Ascending aorta (tissue), 2 donors: ENCODE measurements at places on chromosomes 4 and X.
A peak's percentile ranks its signal among the peaks of the same experiment; 100 is the strongest.

GRCh38 chr4:99054428-99054994, 34.1 kb downstream of the ADH5 start:
- DNase-seq, result no peak

- DNase-seq, result no peak
Observed at GRCh38 chr4:43132010-43132582, 239.6 kb downstream of the GRXCR1 start.

DNA sequence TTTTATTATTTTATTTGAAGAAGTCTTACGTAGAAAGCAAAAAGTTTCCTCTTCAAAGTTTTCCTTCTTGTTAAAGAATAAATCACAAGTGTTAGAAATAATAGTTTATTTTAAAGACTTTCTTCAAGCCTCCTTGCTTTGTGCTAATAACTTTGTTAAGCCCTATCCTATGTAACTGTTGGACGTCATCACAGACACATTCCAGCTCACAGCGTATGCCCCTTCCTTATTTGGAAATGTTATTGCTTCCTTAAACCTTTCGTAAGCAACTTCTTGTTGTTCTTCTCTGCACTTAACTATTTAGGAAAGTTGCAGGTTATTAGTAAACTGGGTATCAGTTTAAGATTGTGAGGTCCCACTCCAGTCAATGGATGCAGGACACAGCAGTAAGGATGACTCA, 7.6 kb upstream of the SRD5A3 start:
- DNase-seq, result no peak

DNA sequence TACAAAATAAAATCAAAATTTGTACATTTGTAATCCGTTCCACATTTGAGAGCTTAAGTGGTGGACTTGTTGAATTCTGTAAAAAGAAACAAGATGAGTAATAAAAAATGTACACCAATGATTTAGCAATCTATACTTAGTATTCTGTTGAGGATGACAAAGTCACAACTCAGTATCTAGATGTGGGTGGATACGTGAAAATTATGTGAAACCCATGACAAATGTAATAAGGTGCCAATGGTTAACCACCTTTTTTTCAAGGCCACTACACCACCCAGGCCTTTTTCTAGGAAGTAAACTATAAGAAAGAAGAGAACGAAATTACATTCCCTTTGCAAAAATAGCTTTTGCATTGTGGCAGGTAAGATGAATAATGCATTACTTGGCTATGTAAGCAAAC, 77.0 kb downstream of the ATP8A1 start:
- DNase-seq, result no peak

GRCh38 chr4:149841686-149842085, 26.0 kb upstream of the IQCM start:
- DNase-seq, result no peak

DNA sequence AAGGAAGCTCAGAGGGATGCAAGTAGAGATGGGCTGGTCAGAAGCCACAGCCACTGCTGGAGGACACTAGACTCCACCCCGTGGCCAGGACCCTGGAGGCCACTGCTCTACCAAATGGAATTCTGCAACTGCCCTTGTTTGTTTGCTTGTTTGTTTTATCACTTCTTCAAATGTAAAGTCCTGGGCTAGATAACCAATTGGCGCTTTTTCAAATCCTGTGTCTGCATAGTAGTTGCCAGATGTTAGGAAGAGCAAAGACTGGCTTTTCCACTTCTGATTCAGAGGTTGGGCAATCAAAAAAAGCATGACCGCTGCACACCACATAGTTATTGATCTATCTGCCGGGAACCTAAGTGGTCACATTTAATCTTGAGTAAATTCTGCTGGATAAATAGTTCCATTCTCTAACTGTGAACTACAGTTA, 255.2 kb upstream of the SFRP2 start:
- no peak for DNase-seq

DNA sequence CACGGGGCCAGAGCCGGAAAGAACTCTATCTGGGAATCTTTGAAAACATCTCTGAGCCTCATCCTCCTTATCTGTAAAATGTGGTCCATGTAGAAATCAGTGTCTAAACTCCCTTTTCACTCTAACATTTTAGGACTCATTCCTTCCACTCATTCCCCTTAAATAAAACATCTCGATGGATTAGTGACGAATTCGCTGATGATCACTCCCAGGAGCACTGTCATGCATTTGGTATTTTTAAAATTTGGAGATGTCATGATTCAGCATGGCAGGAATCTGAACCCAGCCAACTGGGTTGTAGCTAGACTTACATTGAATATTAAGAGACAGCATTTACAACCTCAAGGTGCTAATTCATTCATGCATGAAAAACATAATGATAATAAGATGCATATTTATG, 88.1 kb downstream of the SPANXN3 start:
- no peak for DNase-seq

- no peak for DNase-seq
Observed at GRCh38 chr4:124863040-124863545, 150.6 kb upstream of the ANKRD50 start.

DNA sequence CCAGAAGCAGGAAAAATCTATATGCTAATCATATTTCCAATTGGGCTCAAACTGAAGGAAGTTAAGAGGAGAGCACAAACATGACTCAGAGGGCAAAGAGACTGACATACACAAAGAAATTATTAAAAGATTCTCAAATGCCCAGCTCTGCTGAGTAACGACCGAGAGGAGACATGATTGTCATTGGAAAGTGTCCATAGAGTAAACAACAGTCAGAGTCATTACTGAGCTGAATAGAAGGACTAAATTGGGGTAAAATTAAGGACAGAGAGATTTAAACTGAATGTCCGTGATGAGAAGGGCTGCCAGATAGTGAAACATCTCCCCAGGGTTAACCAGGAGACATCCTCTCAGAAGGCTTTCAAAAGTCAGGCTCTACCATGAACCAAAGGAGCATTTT, 111.2 kb upstream of the GALNT7 start:
- no peak for DNase-seq

- no peak for DNase-seq
Observed at GRCh38 chr4:10020871-10021652, at the start of gene SLC2A9. Gene SLC2A9, minus strand, starts transcription at chr4:10021497. Its CDS starts 68 bp downstream, at chr4:10021429.

GRCh38 chrX:39222346-39223113, 421.3 kb downstream of the MID1IP1 start:
- DNase-seq, result no peak

GRCh38 chrX:47174376-47174775, 19.3 kb upstream of the UBA1 start:
- DNase-seq, result no peak

GRCh38 chrX:17788956-17789562, 51.8 kb downstream of the SCML1 start:
- no peak for DNase-seq

- DNase-seq, result no peak
Observed at GRCh38 chrX:7904562-7904961, 22.7 kb downstream of the PNPLA4 start.

- no peak for DNase-seq
Observed at GRCh38 chr4:6777636-6778281, 4.8 kb upstream of the KIAA0232 start.

DNA sequence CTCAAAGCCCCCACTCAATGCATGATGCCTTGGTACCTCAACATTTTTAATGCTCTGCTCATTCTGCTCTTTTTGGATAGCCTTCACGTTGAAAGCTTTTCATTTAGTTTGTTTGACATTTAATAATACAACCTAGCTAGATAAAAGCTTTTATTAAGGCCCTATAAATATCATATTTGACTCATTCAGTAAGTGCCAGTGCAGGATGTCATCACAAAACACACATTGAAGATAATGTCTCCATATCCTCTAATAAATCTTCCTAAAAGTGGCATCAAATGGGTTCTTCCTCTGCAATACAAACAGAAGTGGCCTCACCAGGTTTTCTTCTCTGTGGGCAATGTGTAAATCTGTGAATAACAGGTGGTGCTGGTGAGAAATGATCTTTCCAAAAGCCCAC, 12.0 kb upstream of the PCYT1B start:
- no peak for DNase-seq

- DNase-seq, result no peak
Observed at GRCh38 chr4:8303485-8304281, 34.1 kb downstream of the HTRA3 start.

DNA sequence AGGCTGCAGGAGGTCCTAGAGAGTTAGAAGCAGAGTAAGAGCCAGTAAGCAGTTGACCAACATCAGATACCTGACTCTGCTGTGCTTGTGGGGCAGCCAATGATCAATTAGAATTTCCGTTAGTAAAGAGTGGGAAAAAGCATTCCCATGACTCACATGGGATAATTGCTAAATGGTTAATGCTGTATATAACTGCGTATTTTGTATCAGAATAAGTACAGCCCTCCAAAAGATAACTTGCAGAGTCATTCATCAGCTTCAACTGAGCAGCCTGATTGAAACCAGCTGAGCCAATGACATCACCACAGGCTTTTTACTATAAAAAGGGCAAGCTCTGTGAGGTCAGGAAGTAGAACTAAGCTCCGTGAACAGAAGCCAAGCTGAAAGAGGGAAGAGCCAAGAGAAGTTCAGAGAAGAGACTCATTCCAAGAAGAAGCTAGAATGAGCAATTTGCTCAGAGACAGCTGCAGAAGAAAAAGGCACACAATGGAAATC, 67.9 kb downstream of the PPP3CA start:
- peak; percentile 68 for DNase-seq

DNA sequence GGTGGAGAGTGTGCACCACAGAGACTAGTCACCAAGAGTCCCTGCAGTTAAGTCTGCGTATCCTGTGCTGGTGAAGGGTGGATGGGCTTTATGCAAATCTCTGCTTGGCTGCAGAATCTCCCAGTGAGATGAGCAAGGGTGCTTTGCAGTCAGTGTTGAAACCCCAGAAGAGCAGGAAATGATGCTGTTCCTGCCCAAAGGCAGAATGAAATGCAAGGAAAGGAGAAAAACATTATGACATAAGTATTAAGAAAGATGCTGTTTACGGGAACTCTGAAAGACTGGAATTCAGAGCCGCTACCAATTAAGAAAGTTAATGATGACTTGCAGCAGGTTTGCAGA, 25.4 kb upstream of the ACSL1 start:
- DNase-seq, result no peak

GRCh38 chr4:76950052-76950955, 752 bp downstream of the SEPTIN11 start:
- no peak for DNase-seq

- DNase-seq, result no peak
Observed at GRCh38 chrX:44349561-44349960, 6.1 kb upstream of the EFHC2 start.

DNA sequence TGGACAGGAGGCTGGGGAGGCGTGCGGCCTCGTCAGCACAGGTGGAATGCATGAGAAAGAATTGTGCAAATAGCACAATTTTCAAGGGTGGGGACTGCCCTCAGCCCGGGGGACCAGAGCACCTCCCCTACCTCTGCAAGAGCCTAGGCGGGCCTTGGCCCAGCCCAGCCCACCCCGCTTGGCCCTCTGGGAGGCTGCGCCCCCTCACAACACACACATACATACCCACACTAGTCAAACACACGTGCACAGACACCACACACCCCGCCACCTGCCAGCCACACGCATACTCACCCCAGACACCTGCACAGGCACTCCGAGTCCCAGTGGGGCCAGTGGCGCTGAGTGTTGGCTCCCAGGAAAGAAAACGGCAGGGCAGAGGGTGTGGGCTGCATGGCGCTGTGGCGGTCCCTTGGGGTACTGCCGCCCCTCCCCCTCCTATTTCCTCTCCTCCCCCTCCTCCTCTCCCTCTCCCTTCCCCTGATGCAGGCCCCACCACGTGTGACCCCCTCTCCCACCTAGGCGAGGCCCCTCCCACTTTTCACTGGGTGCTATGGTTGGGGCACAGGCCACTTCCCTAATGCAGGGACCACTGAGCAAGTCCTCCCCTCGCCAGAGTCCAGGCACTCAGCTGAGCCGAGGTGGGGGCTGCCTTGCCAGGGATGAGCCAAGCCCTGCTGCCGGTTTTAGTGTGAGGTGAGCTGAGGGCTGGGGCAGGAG, 84.5 kb downstream of the FAM53A start:
- no peak for DNase-seq

DNA sequence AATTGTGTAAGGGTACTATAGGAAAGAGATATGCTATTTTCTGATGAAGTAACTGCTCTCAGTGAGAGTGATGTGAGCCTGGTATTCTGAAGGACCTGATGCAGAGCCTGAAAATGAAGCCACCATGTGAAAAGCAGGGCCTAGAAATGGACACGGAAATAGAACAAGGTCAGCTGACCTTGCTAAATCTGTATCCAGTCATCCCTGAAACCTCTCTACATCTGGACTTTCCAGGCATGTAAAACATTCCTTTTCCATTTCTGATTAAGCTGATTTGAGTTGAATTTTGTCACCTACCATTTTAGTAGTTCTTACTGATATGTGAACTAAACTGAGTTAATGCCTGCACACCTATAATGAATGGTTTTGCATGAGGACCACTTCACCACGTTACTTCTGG, 72.4 kb upstream of the NEIL3 start:
- no peak for DNase-seq

GRCh38 chrX:48531358-48531959, 8.1 kb upstream of the TBC1D25 start:
- no peak for DNase-seq
